Activated T-cell treated with anti-CD3 and anti-CD28 coated beads, Interleukin-2, amount 50 U/mL, for 24 hours (primary cell): ENCODE measurements at places on chromosomes 13 and 19.

DNA sequence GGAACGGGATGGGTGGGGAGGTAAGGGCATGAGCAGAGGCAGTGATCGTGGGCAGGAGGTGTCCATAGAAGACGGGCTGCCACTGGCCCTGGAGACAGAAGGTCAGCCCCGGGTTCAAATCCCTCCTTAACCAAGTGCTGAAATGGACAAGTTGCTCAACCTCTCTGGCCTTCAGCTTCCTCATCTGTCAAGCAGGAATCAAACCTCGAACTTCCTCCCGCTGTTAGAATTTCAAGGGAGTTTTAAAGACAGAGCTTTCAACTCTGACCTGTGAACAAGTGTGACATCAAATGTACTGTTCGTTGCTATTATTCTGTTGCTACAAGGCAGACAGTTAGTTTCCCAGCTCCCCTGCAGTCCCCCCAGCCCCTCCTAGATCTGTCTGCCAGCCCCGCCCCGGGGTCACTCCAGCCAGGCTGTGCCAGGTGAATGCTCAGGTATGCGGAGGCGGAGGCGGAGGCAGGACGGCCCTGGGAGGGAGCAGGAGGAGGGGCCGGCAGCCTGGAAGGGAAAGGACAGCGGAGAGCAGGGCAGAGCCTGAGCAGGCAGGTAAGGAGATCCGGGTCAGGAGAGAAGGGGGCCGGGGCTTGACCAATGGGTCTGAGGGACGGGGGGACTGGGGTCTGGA lies at the start of gene EPS8L1:
EPS8L1 (plus strand) TSS at position 499 of the 628 bp plus-strand sequence. CDS start 576 bp downstream, outside the sequence.
- peaks cover 13% of the 10 kb centered on the region for H3K4me1 ChIP-seq
- H3K27ac ChIP-seq = no peak within 1 kb of the TSS
- no peak within 1 kb of the TSS for H3K4me3 ChIP-seq
- peaks cover 68% of the 10 kb centered on the region for H3K27me3 ChIP-seq
- no peaks in the 10 kb centered on the region for H3K36me3 ChIP-seq
- DNase-seq = no peak

GRCh38 chr19:275958-276646 lies 15.1 kb downstream of the PLPP2 start:
- H3K27me3 ChIP-seq = peaks cover 55% of the 10 kb centered on the region
- no peaks in the 10 kb centered on the region for H3K4me1 ChIP-seq
- H3K36me3 ChIP-seq = no peaks in the 10 kb centered on the region

GRCh38 chr13:52459668-52460067 lies 4.4 kb downstream of the CKAP2 start:
- no peak overlapping the region for H3K4me3 ChIP-seq
- H3K27ac ChIP-seq = no peak overlapping the region
- H3K4me1 ChIP-seq = peaks cover 45% of the 10 kb centered on the region
- no peak for DNase-seq
- H3K36me3 ChIP-seq = peaks cover 87% of the 10 kb centered on the region

GRCh38 chr13:103288114-103288513 lies 221.9 kb upstream of the SLC10A2 start:
- H3K36me3 ChIP-seq = no peaks in the 10 kb centered on the region
- peak overlapping the region; percentile 50 for H3K27ac ChIP-seq
- DNase-seq = no peak
- peaks cover 6% of the 10 kb centered on the region for H3K4me1 ChIP-seq
- no peak overlapping the region for H3K4me3 ChIP-seq
- H3K27me3 ChIP-seq = peaks cover 4% of the 10 kb centered on the region

GRCh38 chr19:32813862-32814425 lies 55.6 kb downstream of the SLC7A9 start:
- no peak for DNase-seq
- H3K27me3 ChIP-seq = no peaks in the 10 kb centered on the region
- peaks cover 23% of the 10 kb centered on the region for H3K4me1 ChIP-seq

DNA sequence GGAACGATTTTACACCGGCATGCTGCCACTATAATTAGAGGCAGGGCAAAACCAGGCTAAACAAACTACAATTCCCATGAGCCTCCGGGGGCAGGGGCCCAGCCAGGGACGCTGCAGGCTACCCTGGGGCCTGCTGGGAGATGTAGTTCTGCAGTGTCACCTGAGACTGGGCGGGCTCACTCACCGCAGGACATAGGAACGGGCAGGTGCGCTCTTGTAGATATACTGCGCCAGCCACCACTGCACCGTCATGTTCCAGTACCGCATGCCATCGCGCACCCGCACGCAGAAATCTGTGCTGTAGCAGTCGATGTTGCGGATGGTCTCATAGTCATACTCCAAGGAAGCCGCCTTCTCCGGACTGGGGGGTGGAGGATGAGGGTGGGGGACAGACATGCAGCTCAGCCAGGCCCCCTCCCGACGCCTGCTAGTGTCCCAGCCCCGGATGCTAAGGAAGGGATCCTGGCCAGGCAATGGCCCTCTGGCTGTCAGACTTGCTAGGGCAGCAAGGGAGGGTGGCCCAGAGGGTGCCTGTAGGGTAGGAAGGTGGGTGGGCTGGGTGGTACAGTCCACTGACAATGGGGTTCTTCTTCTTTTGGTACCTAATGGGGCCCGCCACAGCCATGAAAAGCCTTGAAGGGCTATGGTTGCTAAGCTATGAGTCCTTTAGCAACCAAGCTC lies 5.8 kb upstream of the TMC4 start:
- H3K4me1 ChIP-seq = no peaks in the 10 kb centered on the region
- peaks cover 68% of the 10 kb centered on the region for H3K36me3 ChIP-seq
- peak; percentile 58 for DNase-seq
- H3K4me3 ChIP-seq = no peak overlapping the region

- no peaks in the 10 kb centered on the region for H3K27me3 ChIP-seq
- H3K36me3 ChIP-seq = no peaks in the 10 kb centered on the region
- DNase-seq = no peak
- H3K4me3 ChIP-seq = no peak overlapping the region
- H3K4me1 ChIP-seq = no peaks in the 10 kb centered on the region
These were observed 200.0 kb downstream of the PCDH20 start for GRCh38 chr13:61215601-61216000.

- H3K4me3 ChIP-seq = peak overlapping the region; percentile 63
- H3K27me3 ChIP-seq = no peaks in the 10 kb centered on the region
- DNase-seq = no peak
These were observed 5.9 kb downstream of the KLF12 start for GRCh38 chr13:74128156-74128767.

GRCh38 chr13:91609353-91609752 lies 210.9 kb downstream of the GPC5 start:
- no peaks in the 10 kb centered on the region for H3K36me3 ChIP-seq
- no peak overlapping the region for H3K4me3 ChIP-seq
- no peaks in the 10 kb centered on the region for H3K27me3 ChIP-seq
- H3K4me1 ChIP-seq = no peaks in the 10 kb centered on the region
- DNase-seq = no peak

GRCh38 chr19:35767288-35768081 lies 7.9 kb upstream of the ARHGAP33 start:
- H3K4me1 ChIP-seq = no peaks in the 10 kb centered on the region
- H3K4me3 ChIP-seq = no peak overlapping the region
- H3K36me3 ChIP-seq = peaks cover 59% of the 10 kb centered on the region
- H3K27me3 ChIP-seq = no peaks in the 10 kb centered on the region
- no peak for DNase-seq
- no peak overlapping the region for H3K27ac ChIP-seq

DNA sequence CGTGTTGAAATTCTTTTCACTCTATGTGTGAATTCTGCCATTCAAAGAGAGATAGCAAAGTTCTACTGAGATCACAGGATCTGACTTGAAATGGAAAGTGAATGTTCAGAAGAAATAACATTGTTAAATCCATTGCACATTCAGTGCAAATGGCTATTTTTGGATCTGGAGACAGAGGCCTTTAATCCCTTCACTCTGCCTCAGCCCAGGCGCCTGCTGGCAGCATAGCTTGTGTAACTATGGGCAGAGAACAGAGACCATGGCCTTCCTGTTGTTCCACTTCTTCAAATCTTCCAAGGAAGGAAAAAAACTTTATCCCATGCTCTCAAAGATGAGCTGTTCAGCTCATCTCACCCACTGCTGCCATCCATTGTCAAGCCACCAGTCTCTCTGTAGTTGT lies 265.4 kb downstream of the LMO7 start:
- DNase-seq = no peak
- peaks cover 15% of the 10 kb centered on the region for H3K27me3 ChIP-seq
- H3K4me1 ChIP-seq = no peaks in the 10 kb centered on the region
- no peaks in the 10 kb centered on the region for H3K36me3 ChIP-seq

DNA sequence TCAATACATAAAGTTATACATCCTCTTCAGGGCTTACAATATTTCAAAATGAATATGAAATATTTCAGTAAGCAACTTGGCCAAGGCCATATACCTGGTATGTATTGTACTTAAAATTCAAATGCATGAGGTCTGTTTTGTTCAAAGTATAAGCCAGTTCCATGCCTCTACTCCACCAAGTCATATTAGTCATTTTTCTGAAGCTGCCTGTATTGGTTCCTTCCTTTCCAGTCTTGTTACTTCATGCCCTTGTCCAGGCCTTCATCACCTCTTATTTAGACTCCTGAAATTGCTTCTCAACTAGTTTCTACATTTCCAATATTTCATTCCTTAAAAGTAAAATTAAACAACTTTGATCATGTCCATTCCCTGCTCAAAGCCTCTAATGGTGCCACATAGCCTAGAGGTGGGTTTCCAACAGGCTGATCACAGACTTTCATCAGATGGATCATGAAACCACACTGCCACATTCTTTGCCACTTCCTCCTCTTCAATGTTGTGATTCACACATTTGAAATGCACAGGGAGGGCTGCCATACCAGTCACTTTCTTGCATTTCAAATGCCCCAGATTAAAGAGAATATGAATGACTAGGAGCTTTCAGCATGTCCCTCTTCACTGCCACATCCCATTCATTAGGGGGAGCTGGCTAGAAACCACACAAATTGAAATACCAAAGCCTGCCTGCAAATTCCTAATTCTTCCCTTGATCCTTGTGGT lies 424.1 kb upstream of the DACH1 start:
- H3K4me1 ChIP-seq = no peaks in the 10 kb centered on the region
- H3K27ac ChIP-seq = no peak overlapping the region
- DNase-seq = no peak

- DNase-seq = no peak
- H3K36me3 ChIP-seq = peaks cover 94% of the 10 kb centered on the region
- H3K4me1 ChIP-seq = peaks cover 14% of the 10 kb centered on the region
- H3K27me3 ChIP-seq = no peaks in the 10 kb centered on the region
- no peak overlapping the region for H3K4me3 ChIP-seq
- H3K27ac ChIP-seq = no peak overlapping the region
These were observed 25.6 kb downstream of the SAFB start for GRCh38 chr19:5648464-5648863.

GRCh38 chr13:39317291-39317690 lies 279.0 kb downstream of the NHLRC3 start:
- DNase-seq = no peak
- peaks cover 19% of the 10 kb centered on the region for H3K27me3 ChIP-seq
- H3K4me1 ChIP-seq = no peaks in the 10 kb centered on the region
- no peaks in the 10 kb centered on the region for H3K36me3 ChIP-seq

DNA sequence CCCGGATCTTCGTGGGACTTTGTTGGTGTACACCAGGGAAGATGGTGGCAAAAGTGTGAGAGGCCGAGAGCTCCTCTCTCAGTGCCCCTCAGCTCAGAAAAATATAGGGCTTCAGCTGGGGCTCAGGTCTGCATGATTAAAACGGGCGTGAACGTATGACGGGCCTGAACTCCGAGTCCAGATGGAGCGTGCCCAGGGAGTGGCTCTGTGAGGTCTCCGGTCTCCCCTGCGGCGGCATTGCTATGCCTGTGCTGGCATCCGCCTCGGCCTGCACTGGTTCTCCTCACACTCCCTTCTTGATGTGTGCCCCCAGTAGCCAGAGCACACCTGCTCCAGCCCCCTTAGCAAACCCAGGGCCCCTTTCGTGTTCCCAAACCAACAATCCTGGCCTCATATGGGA lies 82.0 kb downstream of the TEX29 start:
- H3K4me1 ChIP-seq = no peaks in the 10 kb centered on the region
- no peaks in the 10 kb centered on the region for H3K36me3 ChIP-seq

GRCh38 chr19:52034051-52034728 lies 6.0 kb upstream of the ZNF614 start:
- H3K27ac ChIP-seq = no peak overlapping the region
- no peak overlapping the region for H3K4me3 ChIP-seq
- peaks cover 97% of the 10 kb centered on the region for H3K36me3 ChIP-seq

GRCh38 chr19:13839130-13839937 lies 37.6 kb upstream of the NANOS3 start:
- DNase-seq = peak; percentile 91
- H3K4me3 ChIP-seq = peak overlapping the region; percentile 95
- H3K27me3 ChIP-seq = no peaks in the 10 kb centered on the region
- peaks cover 74% of the 10 kb centered on the region for H3K36me3 ChIP-seq

DNA sequence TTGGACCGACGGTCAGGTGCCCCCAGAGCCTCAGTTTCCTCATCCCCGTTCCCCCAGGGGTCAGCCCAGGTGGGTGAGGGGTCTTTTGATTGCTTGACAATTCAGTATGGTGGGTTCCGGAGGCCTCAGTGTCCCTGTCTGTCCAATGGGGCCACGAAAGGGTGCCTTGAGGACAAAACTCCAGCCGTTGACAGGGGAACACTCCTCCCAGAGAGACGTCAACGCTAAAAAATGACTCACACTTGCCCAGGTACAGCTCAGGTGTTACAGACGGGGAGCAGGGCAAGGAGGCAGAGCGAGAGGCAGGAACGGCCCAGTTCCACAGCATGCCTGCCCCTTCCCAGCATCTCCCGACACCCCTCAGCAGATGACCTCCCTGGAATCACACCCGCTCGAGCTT lies 1.8 kb downstream of the TNFAIP8L1 start:
- no peaks in the 10 kb centered on the region for H3K27me3 ChIP-seq
- H3K36me3 ChIP-seq = peaks cover 6% of the 10 kb centered on the region
- peak overlapping the region; percentile 89 for H3K4me3 ChIP-seq
- no peak overlapping the region for H3K27ac ChIP-seq
- H3K4me1 ChIP-seq = peaks cover 29% of the 10 kb centered on the region

DNA sequence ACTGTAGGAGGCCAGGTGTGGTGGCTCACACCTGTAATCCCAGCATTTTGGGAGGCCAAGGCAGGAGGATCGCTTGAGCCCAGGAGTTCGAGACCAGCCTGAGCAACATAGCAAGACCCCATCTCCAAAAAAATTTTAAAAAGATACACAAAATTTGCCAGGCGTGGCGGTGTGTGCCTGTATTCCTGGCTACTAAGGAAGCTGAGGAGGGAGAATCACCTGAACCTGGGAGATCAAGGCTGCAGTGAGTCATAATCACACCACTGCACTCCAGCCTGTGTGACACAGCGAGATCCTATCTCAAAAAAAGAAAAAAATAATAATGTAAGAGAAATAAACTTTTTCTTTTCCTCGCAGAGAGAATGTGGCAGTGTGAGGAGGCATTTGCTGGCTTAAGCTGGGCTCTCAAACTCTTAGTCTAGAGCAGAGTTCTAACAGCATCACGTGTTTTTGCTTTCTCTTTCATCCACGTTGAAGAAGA lies 21.1 kb downstream of the FAM187B start:
- peaks cover 85% of the 10 kb centered on the region for H3K4me1 ChIP-seq
- H3K27me3 ChIP-seq = no peaks in the 10 kb centered on the region
- no peak for DNase-seq
- peak overlapping the region; percentile 91 for H3K27ac ChIP-seq
- peak overlapping the region; percentile 37 for H3K4me3 ChIP-seq
- H3K36me3 ChIP-seq = no peaks in the 10 kb centered on the region

DNA sequence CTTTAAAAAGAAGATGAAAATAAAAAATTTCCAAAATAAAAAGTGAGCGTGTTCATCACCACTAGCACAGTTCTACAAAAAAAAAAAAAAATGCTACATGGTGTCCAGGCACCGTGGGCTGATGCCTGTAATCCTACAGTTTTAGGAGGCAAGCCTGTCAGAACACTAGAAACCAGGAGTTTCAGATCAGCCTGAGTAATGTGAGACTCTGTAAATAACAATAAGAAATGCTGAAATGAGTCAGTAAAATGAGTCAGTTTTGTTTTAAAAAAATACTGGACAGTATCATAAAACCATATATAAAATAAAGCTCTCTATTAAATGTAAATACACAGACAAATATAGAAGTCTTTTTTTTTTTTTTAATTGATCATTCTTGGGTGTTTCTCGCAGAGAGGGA lies 30.0 kb downstream of the ZNF91 start:
- H3K4me1 ChIP-seq = no peaks in the 10 kb centered on the region
- H3K36me3 ChIP-seq = peaks cover 86% of the 10 kb centered on the region
- H3K4me3 ChIP-seq = no peak overlapping the region
- H3K27me3 ChIP-seq = no peaks in the 10 kb centered on the region
